ENCODE measurements at places on chromosomes 6 and 20.

GRCh38 chr6:6494677-6495076 lies 93.8 kb upstream of the LY86 start:
- DNase-seq = no peak

- no peak for DNase-seq
Measured at GRCh38 chr6:89842228-89842627, 12.5 kb downstream of the CASP8AP2 start.

DNA sequence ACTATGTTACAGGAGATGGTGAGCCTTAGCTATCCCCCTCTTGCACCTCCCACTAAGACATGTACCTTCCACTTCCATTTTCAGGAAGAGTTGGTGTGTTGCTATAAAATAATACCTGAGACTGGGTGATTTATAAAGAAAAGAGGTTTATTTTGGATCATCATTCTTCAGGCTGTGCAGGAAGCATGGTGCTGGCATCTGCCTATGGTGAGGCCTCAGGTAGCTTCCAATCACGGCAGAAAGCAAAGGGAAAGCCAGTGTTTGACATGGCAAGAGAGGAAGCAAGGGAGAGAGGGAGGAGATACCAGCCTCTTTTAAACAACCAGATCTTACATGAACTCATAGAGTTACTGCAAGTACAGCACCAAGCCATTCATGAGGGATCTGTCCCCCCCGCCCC lies 32.2 kb downstream of the GSS start:
- no peak for DNase-seq

DNA sequence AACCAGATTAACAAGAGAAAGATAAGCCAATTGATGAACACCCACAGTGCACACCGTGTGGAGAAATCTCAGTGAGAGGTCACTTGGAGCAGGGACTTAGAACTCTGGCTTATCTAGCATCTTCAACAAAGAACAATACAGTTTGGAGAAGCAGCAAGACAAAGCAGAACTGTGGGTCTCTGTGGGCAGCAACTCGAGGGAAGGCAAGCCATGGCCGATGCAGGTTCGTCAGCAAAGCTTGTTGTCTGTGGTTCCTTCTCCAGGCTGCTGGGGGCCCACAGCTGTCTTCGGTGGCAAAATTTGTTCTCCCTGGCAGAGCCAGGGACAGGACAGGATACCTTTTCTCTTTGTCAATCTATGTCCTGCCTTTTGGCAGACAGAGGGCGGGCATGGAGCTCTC lies 22.1 kb downstream of the RPP40 start:
- no peak for DNase-seq

DNA sequence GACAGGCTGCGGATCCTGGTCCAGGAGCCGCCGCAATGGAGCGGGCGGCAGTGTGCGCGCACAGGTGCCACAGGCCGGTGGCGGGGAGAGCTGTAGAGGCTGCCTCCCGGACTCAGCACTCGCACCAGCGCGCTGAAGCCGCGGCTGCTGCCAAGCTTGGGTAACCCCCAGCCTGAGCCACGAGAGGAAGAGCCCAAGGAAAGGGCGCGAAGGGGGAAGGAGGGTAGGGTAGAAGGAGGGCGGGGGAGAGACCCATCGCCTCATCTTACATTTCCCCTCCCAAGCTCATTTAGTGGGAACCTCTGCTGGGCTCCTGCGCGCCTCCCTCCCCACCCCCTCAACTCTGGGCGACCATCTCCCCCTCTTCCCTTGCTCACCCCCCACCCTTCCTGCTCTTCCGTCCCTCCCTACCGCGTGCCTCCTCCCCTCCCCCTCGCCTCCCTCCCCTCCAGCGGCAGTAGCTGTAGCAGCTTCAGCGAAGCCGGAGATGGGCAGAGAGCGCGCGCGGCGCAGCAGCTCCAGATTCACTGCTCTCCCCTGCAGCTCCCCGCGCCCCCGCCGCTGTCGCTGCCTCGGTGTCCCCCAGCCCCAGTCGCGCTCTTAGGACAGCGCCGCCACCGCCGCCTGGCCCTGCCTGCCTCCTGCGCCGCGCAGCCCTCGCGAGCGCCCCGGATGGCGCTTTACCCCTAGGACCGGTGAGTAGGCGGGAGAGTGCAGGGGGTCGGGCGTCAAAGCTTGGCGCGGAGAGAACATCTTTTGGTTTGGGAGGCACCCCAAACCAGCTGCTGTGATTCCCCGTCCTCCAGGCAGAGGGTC lies at the start of gene FUT9:
TSS of gene FUT9 (plus strand) at position 457 of the 816 bp plus-strand sequence. CDS start 187,182 bp downstream, outside the sequence.
- DNase-seq = peak; percentile 85

DNA sequence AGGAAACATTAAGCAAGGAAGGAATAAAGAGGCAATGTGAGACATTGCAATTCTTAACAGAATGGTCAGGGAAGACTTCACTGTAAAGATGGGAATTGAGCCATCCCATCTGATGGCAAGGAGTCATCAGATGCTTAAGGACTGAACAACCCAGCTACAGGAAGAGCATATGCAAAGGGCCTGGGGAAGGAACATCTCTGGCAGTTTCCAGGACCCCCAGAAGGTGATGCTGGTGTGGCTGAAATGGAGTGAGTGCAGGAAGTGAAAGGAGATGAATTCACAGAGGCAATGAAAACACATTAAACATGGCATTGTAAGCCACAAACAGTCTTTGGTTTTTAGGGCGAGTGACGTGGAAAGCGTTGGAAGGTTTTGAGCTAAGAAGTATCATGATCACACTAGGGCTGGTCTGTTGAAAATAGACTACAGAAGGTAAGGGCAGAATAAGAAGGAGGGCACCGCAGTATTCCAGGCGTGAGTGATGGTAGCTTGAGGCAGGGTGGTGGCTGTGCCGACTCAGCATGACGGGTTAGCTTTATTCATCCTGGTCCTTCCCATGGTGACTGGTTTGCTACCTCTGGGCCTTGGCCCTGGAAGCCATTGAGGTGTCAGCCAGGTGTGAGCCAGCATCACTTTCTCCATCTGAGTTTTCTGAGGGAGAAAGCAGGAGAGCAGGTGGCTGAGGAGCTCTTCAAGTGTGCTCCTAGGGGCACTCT lies 6.8 kb downstream of the BTN2A1 start:
- no peak for DNase-seq

DNA sequence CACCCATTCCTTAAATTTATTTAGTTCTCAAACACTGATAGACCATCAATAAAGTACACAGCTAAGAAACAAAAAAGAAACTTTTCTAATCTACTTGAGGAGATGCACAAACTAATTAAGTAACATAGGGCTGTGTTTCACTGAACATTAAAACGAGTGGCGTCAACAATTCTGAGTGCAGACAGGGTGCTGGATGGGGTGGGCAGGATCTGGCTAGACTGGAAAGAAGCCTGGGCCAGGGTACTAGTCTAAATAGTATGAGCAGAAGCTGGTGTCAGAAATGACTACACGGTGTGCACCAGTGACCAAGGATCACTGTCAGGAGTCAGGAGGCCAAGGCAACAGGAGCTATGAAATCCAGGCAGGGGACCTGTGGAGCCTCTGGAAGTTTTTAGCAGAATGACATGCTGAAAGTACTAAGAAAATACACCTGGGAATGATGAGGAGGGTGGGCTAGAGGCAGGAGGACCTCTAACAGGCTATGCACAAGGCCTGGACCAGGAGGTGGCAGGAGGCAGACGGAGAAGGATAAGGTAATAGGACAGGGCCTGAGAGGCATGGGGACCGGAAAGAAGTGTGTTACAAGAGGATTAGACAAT lies 13.3 kb downstream of the ZBTB24 start:
- no peak for DNase-seq

- DNase-seq = no peak
Measured at GRCh38 chr6:10138917-10139316, 276.0 kb downstream of the TFAP2A start.

GRCh38 chr20:43799150-43799711 lies 72.4 kb upstream of the GTSF1L start:
- no peak for DNase-seq

DNA sequence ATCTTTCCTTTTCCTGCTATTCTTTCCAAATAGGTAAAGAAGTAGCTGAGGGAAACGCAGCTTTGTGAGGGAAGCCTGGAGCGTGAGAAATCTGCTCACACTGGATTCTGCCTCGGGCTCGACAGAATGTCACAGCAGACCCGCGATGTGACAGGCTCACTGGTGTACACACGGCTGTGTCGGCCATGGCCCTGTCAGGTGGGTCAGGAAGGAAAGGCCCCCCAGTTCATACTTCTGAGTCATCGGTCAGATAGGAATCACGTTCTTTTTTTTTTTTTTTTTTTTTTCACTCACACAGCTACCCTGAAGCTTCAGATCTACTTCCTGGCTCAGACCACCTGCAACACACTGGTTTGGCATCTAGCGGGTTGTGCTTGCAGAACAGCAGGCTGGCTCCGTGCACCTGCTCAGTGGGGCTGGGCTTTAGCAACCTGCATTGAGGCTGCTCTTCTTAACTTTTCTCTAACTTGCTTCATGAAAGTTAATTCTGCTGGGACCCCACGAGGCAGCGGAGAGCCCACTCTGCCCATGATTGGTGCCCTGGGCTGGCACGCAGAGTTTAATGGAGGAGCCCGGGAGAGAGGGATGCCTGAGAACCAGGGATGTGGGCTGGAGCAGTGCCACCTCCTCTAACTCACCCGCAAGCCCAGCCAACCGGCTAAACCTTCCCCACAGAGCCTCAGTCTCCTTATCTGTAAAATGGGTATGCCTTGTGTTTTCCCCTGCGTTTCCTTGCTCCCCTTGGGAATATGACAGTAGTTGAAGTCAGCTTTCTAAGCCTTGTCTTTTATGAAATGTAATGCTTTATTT lies 61.5 kb upstream of the FNDC1 start:
- DNase-seq = no peak

GRCh38 chr6:110352563-110353262 lies 5.4 kb downstream of the METTL24 start:
- DNase-seq = no peak

Data from NCI-H187 (cell line).